ENCODE measurements at places on chromosomes 7 and 10.

- no peak for DNase-seq
Observed at GRCh38 chr7:100476101-100476780, 2.8 kb downstream of the TSC22D4 start.

- no peak for DNase-seq
Observed at GRCh38 chr7:36651404-36651803, 72.9 kb downstream of the AOAH start.

DNA sequence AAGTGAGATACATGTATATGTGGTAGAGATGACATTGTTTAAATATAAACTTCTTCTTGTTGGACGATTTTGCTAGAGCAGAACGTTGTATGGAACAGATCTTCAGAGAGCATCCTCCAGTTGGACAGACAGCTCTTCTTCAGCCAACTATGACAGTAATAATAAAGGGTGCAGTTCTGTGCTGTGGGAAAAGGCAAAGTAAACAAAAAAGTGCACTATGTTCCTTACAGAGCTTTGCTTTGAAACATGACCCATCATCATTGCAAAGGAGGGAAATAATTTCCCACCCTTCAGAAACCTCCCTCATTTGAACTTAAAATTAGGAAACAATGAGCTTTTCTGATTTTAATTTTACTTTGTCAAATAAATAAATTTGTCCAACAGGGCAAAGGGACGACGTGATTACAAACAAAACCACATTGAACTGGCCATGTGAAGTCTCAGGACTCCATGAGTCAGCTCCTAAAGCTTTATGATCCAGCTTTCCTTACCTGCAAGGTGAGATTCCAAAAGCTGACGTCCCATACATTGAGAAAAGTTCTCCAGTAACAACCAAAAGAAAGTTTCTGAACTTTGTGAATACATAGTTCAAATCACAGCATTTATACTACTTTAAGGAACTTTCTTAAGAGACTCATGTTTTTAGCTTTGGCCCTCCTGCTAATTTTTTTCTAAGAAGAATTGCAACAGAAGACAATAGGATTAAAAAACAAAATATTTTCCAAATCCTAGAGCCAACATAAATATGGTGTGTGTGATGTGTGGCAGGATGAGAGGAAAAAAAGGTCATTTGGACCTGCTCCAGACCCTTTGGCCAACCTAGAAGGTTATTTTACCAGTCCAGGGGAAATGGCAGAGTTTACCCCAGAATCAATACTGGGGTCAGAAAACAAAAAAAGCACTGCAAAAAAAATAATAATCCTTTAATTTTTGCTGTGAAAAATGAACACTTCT is 565.4 kb upstream of the NRP1 start:
- DNase-seq = no peak

DNA sequence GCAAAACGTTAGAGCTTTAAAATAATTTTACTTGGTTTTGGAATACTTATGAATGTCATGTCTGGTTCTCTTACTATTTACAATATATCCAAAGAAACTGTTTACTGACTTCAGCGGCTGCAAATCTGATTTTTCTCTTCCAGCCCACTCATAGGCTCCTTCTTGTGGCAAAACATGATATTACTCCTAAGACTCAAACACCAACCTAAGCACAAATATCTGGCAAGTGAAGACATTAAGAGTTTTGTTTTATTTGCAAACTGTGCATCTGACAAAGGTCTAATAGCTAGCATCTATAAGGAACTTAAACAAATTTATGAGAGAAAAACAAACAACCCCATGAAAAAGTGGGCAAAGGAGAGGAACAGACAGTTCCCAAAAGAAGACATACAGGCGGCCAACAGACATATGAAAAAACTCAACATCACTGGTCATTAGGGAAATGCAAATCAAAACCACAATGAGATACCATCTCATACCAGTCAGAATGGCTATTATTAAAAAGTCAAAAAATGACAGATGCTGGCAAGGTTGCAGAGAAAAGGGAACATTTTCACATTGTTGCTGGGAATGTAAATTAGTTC is 20.3 kb upstream of the GJC3 start:
- DNase-seq = no peak

DNA sequence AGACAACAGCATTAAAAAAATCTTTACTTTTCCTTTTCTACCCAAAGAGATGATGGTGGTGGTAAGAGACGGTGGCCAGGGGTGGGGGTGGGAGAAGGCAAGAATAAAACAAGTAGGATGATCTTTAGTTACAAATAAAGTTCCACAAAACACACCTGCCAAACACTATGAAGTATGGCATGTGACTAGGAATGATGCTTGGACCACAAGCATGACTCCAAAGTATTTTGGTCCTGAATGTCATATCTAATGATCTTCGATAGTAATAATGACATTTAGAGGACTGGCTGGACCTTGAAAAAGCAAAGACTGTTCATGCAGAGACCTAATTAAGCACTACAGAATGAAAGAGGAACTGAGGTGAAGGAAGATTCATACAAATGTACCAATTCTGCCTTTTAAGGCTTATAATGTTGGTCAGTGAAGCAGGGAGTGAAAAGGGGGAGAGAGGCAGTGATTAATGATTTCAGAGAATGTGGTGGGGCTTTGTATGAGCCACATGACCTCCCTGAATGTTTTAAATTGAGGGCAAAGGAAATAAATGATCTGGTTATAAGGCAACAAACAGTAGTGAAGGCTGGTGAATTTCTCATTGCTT is 29.6 kb upstream of the DKK1 start:
- no peak for DNase-seq

Data from stimulated activated CD8-positive, alpha-beta memory T cell treated with anti-CD3 and anti-CD28 coated beads, Interleukin-4, amount 100 ng/mL, for 4 hours (primary cell).